HuH-7 (cell line): ENCODE measurements at places on chromosomes 7 and 10.
A peak's percentile ranks its signal among the peaks of the same experiment; 100 is the strongest.

DNA sequence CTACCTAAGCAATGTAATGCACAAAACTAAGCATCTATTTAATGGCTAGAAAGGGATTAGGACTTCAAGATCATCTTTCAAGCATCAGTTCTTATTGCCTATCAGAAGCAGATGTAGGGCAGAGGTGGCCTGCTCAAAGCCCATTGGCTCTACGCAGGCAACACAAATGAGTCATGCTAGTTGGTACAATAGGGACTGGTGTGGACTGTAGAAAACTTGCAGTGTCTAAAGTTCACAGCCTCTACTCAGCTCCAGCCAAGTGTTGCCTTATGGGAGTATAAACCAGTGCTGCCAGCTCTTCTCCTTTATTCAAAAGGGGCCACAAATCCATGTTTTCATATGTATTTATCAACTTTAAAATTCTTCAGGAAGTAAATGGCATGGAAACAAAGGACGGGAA, 31.7 kb downstream of the ASAH2 start:
- no peak for DNase-seq

DNA sequence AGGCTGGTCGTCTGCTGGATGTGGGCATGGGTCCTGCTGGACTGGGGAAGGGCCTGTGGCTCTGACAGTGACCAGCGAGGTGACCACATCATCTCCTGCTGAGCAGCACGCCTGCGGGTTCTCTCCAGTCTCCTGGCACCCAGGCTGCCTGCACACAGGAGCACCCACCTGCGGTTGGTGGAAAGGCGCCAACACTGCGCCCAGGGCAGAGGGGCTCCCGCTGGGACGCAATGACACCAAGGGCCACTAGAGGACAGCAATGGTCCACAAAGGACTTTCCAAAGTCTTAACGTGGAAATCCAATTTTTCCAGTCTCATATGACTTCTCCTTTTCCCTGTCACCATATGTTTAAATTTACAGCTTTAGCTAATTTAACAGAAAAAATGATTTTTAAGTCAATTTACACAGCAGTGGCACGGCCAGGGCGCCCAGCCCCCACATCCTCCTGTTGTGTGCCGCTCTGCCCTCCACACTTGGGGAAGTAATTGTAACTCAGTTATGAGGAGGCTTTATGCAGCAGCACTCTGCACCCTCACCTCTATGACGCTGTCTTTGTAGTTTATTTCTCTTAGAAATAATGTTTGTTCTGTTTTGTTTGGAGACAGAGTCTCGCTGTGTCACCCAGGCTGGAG, 38.1 kb downstream of the CFAP46 start:
- peak; percentile 87 for DNase-seq

DNA sequence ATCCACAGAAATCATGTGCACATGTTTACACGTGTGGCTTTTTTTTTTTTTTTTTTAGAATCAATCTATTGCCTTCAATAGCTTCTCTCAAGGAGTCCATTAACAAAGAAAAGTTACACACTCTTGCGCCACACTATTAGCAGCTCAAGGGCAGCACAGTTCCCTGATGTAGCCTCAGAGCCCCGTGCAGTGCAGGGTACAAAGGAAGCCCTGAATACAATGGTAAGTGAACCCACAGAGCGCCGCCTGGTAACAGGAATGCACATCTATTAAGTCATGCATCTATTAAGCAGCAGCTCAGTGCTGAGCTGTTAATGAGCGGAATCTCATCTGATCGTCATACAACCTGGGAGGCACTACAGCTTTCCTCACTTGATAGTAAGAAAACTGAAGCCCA, 113.7 kb upstream of the PDLIM1 start:
- no peak for DNase-seq

DNA sequence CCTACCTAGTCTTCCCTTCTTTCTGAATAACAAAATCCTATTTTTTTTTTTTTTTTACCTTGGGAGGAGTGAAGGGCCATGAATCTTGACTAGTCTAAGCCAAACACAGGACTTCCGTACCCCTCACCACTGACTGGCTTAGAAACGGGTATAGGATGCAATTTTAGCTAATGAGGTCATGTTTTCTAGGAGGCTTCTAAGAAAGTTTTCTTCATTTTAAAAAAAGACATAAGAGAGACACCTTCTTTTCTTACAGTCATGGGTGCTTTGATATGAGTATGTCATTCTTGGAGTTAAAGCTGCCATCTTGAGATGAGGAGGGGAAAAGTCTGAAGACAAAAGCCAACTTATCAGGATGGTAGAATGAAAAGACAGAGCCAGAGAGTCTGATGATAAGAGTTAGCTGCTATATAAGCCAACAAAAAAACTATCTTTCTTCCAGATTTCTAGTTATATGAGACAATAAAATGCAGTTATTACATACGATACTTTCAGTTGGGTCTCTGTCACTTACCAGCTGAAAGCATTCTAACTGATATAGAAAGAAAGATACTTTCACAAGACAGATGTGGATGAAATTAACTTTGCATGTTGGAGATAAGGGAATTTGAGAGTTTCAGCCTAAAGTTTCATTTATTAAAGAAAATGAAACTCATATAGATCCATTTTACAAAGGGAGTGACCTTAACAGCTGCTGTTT, 34.0 kb downstream of the ZNF438 start:
- no peak for DNase-seq

- peak; percentile 32 for DNase-seq
Measured at GRCh38 chr10:113060201-113061053, 110.4 kb downstream of the TCF7L2 start.

- DNase-seq, result no peak
Measured at GRCh38 chr10:91287912-91288311, 67.4 kb downstream of the PCGF5 start.

DNA sequence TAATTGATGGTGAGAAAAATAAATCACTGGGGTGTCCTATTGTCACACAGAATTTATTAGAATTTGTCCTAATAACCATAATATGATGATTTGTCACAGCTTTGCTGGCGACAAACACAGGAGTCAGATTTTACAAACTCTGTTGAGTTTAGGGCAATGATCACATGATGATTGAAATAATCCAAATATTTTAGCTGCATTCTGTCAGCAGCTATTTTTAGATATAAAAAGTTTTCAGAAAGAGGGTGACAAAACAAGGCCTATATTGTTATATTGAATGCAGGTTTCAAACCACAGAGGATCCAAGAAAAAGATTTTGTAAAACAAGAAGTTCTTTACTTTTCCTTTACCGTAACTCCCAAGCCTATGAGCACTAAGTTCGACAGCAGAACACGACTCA, 178.8 kb downstream of the ADAM12 start:
- no peak for DNase-seq

GRCh38 chr10:114256008-114256765, 17.1 kb downstream of the VWA2 start:
- no peak for DNase-seq

DNA sequence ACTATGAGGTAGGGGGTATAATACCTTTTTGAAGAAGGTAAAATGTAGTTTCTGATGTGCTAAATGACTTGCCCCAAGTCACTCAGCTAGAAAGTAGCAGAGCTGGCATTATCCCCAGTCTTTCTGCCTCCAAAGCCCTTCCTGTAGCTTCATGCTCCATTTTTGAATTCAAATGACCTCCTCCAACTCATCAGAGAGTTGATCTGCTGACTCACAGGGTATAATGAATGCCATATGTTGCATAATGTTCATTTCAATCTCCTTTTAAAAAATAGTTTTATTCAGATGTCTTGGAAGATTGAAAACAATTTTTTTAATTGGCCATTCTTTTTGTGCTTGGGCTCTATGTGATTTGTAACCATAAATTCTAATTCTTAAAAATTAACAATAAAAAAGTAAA, 272.8 kb upstream of the IMMP2L start:
- no peak for DNase-seq

DNA sequence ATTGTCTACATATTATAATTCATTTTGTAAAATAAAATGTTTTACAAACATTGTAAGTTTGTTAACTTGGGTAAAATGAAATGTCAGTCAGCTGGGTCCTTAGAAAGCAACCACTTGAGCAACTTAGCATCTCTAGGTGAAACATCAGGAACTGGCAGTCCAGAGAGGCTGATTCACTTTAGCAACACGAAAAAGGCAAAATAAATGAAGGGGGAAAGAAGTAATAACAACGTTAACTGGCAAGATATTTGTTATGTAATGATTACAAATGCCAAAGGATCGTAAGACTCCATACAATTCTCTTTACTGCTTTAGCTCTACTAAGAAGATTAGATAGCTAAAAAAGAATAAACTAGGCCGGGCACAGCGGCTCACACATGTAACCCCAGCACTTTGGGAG, 5.0 kb downstream of the PDZD8 start:
- DNase-seq, result no peak

DNA sequence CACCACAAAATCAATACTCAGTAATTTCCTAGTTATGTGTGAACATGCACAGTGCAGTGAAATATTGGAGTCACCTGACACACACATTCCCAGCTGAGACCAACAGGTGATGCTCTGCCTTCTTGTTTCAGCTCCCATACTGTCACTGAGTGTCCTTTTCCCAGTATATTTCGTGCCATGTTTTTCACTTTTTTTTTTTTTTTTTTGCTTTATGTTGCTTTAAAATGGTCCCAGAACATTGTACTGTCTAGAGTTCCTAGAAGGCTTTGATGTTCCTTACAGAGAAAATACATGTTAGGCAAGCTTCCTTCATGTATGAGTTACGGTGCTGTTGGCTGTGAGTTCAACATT, 45.6 kb downstream of the ELAPOR2 start:
- DNase-seq, result no peak

GRCh38 chr7:132461032-132461592, 115.2 kb downstream of the PLXNA4 start:
- no peak for DNase-seq

DNA sequence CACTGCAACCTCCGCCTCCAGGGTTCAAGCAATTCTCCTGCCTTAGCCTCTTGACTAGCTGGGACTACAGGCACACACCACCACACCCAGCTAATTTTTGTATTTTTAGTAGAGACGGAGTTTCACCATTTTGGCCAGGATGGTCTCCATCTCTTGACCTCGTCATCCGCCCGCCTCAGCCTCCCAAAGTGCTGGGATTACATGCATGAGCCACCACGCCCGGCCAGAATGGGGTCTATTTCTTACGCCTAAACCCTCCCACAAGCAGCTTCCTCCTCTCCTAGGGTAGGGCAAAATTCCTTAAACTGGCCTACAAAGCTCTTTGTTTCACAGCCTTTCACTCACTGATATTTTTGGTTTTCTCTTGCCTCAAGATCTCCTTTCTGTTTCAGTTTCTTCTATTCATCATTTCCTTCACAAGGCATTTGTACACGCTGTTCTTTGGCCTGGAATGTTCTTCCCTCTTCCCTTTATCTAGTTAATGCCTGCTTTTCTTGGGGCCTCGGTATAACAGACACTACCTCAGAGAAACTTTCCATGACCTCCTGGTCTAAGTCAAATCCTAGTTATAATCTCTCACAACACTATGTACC, 6.7 kb downstream of the CPEB3 start:
- no peak for DNase-seq

- DNase-seq, result peak; percentile 98
Measured at GRCh38 chr7:100691676-100692577, 2.1 kb downstream of the GIGYF1 start.

DNA sequence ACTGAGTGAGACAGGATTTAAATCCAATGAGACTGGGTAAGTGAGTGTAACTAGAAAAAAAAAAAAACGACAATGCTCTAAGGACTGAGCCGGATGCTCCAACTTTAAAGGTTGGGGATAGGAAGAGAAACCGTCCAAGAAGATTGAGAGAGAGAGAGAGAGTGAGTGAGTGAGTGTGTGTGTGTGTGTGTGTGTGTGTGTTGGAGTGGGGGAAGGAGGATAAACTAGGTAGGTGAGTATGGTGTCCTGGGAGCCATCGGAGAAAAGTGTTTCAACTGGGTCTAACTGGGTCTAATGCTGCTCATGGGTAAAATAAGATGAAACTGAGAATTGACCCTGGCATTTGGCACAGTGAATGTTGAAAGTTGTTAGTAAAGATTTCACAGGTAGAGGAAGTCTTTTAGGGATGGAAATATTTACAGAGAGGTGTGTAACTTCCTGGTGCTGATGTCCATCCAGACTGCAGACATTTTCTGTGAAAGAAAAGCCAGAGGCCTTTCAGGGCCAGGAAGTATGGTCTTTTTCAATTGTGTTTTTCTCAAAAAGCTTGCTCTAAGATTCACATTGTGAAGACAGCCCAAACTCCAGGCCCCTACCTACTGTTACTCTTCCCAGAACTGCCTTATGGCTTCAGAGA, 14.2 kb downstream of the ENTPD1 start:
- no peak for DNase-seq

DNA sequence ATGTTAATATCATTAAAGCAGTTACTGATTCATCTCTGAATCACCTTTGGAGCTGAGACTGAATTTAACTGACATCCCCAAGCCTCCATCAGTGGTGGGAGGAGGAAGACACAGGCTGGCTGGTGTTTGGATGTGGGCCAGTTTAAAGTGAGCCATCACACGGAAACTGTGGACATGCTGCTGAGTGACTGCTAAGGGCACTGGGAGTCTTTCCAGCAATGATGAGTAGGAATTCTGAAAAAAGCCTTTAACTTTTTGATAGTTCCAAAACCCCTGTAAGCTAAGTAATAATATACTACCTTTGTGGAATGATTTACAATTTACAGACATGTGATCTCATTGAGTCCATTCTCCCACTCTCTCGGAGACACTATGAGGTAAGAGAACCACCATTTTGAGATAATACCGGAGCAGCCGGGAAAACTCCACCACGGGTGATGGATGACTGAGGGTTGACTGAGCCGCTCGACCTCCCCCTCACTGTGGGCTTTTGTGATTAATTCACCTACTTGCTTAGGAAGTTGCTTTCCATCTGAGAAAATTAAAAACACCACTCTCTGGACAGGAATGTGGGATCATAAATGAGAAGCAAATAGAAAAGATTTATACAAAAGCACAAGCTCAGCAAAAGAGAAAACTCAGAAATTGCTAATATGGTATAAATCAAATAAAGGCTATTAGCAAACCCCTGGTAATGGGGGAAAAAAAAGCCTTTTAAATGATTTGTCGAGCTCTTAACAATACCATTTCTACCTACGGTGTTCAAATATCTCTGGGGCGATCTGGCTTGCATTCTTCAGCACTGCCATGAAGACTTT, 194.8 kb downstream of the FANK1 start:
- no peak for DNase-seq

GRCh38 chr10:125118011-125118611, 42.3 kb downstream of the CTBP2 start:
- no peak for DNase-seq

GRCh38 chr10:112687647-112688046, 240.6 kb downstream of the VTI1A start:
- no peak for DNase-seq

GRCh38 chr7:7918736-7919448, 49.7 kb upstream of the GLCCI1 start:
- DNase-seq, result no peak

DNA sequence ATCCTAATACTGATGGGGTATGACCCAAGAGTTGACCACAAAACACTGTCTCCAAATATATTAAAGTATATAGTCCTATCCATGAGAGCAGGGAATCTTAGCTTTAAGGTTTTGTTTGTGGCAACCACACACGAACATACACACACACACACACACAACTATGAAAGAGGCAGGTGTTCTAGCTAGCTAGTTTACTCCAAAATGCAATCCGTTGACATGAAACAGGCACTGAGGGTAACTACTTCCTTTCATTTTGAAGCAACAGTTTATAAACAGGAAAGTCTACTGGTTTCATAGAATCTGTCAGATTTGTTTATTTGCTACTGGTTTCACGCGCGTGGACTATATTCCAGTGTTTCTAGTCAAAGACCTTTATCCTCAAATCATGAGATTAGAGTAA, 14.8 kb downstream of the HTR5A start:
- no peak for DNase-seq
